Cardiac fibroblast (primary cell): ENCODE measurements at places on chromosomes 16 and 17.

GRCh38 chr16:66344533-66345145, 21.9 kb upstream of the CDH5 start:
- peak; percentile 63 for DNase-seq

DNA sequence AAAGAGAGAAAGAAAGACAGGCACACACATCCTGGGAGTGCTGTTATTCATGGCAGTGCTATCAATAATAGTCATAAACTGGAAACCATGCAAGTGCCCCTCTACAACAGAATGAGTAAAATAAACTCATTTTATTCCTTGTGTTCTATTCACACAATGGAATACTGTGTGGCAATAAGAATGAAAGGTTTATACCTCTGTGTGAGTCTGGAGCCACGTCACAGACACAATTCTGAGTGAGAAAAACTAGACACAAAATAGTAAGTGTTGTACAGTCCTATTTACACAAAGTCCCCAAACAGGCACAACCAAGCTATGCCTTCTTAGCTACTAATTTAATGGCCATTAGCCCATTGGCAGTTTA, 429.7 kb downstream of the SLC39A11 start:
- no peak for DNase-seq

GRCh38 chr17:82881900-82882714, 42.3 kb upstream of the ZNF750 start:
- DNase-seq = no peak

DNA sequence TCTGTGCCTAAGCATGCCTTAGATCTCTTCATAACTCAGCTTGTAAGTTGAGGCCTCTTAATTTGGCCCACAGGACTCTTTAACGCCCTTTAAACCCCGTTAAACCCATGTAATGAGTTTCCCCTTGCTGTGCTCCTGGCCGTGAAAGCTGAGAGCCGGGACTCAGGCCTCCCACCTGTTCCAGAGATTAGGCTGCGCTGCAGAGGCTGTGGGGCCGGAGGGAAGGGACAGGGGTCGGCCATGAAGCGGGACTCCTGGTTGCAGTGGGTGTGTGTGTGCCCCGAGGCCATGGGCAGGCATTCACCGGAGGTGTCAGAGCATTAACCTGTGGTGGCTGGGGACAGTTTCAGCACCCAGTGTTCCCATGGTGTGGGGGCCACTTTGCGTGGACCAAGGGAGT, 150.8 kb upstream of the IRX3 start:
- DNase-seq = no peak

DNA sequence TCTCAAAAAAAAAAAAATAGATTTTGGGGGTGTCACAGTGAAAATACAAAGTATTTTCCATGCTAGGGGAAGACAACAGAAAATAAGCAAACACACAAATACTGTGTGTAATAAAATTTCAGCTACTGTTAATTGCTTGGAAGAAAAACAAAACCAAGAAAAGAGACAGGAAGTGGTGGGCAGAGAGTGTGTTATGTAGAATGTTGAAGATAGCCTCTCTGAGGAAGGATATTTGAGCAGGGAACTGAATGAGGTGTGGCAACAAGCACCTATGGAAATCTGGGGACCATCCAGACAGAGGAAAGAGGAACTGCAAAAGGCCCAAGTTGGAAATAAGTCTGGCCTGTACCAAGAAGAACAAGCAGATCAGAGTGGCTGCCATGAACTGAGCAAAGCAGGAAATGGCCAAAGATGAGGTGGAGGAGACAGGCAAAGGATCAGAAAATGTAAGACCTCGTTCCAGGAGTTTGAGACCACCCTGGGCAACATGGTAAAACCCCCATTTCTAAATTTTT, 7.8 kb upstream of the USP31 start:
- no peak for DNase-seq

DNA sequence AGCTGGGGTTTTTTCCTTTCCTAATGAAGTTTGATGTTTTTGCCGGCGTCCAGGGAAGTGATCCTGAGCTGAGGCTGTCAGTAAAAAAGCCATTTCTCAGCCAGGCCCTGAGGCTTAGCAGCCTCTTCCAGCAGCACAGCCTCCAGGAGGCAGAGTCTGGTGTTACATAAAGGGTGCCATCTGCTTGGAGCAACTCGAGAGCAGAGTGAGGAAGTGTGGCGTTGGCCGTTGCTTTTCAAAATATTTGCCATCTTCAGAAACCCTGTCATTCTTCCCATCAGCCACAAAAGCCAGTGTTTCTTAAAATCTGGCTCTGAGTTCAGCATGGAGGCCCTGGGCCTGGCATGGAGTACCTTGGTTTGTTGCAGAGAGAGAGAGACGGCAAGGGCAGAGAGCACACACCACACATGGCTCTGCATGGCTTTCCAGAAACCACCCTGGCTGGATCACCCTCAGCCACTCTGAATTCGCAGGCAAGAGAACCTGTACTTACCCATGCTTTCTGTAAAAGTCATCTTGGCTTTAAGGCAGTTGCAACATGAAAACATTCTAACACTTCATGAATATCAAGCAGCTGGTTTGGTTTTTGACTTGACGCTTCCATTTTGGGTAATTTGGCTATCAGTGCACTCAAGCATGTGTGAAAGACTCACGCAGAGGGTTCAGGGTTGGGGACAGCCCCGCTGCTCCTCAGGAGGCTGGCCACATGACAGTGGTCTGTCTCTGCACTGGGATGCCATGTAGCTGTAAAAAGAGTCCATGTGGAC, 21.0 kb downstream of the PMM2 start:
- no peak for DNase-seq

GRCh38 chr16:86142801-86143236, 243.9 kb downstream of the IRF8 start:
- DNase-seq = no peak

GRCh38 chr17:11340803-11341202, 99.8 kb downstream of the SHISA6 start:
- DNase-seq = no peak

- DNase-seq = peak; percentile 97
Measured at GRCh38 chr17:69779378-69780214, 295.4 kb upstream of the KCNJ16 start.

DNA sequence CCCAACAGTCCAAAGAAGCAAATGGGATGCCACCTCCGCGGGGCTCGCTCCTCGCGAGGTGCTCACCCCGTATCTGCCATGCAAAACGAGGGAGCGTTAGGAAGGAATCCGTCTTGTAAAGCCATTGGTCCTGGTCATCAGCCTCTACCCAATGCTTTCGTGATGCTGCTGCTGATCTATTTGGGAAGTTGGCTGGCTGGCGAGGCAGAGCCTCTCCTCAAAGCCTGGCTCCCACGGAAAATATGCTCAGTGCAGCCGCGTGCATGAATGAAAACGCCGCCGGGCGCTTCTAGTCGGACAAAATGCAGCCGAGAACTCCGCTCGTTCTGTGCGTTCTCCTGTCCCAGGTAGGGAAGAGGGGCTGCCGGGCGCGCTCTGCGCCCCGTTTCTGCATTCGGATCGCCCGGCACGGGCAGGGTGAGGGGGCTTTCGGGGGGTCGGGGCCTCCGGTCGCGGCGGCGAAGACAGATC, at the start of gene CDH13:
Gene CDH13, plus strand, starts transcription at position 179 of the 471 bp plus-strand sequence.
- DNase-seq = peak; percentile 68

DNA sequence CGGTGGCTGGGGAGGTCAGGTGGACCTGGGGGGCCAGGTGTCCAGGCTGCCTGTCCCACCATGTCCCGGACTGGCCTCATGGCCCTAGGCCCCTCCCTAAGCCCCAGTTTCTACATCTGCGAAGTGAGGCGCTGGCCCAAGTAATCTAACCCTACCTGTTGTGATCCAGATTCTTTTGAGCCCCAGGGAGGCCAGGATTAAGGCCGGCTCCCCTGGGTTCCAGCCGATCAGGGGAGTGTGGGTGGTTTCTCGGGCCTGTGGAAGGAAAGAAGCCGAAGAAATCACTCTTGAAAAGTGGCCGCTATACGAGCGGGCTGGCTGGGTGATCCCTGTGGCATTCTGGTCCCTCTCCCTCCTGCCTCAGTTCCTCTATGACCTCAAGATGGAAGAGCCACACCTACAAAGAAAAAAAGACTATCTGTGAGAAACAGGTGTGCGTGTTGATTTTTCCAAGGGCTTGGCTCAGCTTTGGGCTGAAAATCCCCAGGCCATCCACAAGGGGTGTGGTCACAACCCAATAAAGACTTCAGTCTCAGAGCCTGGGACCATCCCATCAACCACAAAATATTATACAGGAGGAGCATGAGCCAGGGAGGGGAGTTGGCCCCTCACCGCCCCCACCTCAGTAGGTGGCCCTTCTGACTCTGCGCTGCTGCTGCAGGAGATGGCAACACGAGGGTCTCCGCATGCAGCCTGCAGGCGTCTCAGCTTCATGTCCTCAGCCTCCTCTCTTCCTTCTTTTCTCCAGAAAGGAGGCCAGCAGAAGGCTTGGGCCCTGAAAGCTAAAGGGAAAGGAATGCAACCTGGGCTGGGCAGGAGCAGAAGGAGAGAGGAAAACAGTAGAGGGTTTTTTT, 20.3 kb downstream of the GPR142 start:
- no peak for DNase-seq

DNA sequence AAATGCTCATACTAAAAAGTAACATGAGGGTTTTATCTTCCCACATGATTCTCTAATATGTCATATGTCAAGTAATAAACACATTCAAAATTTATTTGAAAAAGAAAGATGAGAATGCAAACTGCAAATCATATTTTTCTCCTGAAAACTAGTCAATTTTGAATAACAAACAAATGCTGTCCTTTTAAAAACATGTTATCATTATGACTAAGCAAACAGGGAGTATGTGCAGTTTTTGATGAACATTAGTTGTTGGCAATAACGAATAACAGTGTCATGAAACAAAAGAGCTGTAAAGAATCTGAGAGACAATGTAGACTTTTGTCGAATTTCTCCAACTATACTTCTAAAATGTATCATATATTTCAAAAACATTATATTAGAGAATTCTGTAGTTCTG, 34.8 kb downstream of the RPGRIP1L start:
- DNase-seq = peak; percentile 37
